Naive B cell (primary cell): ENCODE measurements at places on chromosomes 5 and 9.
A peak's percentile ranks its signal among the peaks of the same experiment; 100 is the strongest.

DNA sequence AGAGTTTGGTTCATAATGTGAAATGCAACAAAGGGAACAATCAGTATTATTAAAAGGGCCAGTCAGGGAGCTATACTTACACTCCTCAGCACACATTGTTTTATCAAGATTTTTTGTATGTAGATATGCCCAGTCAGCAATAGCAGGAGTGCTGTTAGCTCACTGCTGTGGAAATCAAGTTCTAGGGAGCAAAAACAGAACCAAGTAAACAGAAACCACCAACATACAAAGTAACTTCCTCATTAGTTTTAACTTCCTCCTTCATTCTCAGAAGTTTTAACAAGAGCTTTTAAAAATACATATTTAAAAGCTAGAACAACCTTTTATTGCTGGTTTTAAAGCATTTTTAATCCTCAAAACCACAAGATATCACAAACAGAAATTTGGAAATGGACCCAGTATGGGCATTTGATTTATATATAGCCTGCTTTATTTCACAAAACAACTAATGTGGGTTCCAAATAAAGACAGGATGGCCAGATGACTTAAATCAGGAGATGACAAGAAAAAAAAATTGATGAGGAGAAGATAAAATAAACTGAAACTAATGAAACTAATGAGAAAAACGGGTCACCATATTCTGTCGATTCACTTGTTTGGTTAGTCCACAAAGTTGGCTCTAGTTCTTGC, 178.5 kb downstream of the ADAMTS12 start:
- DNase-seq, result no peak

- DNase-seq, result no peak
Observed at GRCh38 chr9:116394070-116394469, 240.5 kb downstream of the PAPPA start.

DNA sequence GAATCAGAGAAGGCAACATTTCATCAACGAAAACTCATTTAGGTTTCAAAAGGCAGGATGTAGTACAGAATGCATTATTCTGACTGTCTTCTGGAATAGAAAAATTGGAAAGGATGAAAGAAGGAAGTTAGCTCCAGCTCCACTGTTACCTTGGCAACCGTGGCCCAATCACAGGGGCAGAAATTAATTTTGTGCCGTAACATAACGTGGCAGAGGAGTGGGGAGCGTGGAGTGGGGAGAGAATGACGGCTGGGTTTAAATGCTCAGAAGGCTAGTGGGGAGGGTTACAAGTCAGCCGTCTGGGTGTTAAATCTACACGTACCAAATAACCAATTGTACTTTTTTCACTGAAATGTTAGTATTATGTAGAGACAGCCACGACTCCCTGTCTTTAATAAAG, 32.3 kb upstream of the EQTN start:
- DNase-seq, result no peak

- DNase-seq, result no peak
Observed at GRCh38 chr9:138009803-138010690, 132.5 kb downstream of the CACNA1B start.

GRCh38 chr9:96856363-96857286, 2.3 kb upstream of the ZNF782 start:
- peak; percentile 65 for DNase-seq

GRCh38 chr9:114025196-114025753, 52.8 kb downstream of the AMBP start:
- no peak for DNase-seq

- no peak for DNase-seq
Observed at GRCh38 chr5:93126634-93127033, 454.4 kb downstream of the NR2F1-AS1 start.

DNA sequence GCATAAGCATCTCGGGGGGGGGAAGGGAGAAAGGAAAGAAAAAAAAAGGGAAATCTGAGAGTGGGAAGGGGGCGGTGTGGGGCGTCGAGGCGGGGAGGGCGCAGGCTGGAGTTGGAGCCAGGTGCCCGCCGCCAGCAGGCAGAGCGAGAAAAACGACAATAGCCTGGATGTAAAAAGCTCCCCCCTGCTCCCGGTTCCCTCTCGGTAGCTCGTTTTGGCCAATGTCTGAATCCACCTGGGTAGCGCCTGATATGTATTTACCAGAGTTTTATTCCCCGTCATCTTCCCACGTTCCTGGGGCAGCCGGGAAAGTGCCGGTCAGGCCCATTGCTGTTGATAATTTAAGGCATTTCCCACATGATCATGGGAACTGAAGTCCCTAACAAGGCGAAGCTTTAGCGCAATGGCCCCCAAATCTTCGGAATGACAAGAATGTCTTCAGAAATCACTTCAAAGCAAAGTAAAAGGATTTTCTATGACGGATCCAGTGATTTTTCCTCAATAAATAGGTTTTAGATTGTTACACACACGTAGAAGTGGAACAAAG, 3.0 kb upstream of the OTP start:
- DNase-seq, result no peak

GRCh38 chr9:127336506-127337352, 60.2 kb upstream of the SLC2A8 start:
- DNase-seq, result no peak

GRCh38 chr5:95836544-95836943, 14.0 kb upstream of the GLRX start:
- no peak for DNase-seq

- no peak for DNase-seq
Observed at GRCh38 chr9:84807431-84807830, 137.9 kb downstream of the NTRK2 start.

DNA sequence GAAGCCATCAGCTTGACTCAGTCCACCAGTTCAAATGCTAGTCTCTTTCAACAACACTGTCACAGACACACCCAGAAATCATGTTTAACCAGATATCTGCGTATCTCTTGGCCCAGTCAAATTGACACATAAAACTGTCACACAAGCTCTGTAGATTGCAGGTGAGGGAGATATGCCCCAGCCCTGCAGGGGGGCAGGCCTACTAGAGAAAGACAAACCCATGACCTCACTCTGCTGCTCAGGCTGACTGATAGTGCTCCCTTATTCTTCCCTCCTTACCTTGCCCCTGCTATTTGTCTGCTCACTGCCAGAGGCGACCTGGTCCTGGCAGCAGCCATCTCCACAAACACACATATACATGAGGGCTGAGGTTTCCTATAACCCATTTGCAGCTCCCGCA, 351.3 kb downstream of the DRD1 start:
- DNase-seq, result no peak

GRCh38 chr9:128244091-128244836, 31.5 kb downstream of the GOLGA2 start:
- DNase-seq, result no peak

DNA sequence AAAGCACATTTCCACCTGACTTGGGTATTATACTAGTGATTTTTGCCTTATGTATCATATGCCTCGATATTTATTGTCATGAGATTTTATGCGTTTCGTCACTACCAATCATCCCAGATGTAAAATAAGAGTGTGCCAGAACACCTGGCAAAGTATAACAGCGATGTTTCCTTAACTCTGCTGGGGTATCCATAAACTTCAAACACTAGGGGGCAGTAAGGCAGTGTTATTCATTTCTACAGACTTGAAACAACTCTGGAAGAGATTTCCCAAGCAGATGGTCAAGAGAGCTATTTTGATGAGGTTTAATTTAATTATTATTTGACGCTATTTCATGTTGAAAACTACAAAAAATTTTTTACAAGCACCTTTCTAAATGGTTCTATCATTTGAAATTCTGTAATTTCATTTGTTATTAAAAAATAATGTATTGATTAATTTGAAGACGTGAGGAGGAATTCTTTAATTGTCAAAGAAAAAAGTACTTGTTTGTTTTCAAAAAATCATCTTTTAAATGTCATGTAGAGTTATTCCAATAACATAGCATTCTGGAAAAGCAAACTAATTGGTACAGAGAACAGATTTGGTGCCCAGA, 388.5 kb upstream of the CTNND2 start:
- no peak for DNase-seq

DNA sequence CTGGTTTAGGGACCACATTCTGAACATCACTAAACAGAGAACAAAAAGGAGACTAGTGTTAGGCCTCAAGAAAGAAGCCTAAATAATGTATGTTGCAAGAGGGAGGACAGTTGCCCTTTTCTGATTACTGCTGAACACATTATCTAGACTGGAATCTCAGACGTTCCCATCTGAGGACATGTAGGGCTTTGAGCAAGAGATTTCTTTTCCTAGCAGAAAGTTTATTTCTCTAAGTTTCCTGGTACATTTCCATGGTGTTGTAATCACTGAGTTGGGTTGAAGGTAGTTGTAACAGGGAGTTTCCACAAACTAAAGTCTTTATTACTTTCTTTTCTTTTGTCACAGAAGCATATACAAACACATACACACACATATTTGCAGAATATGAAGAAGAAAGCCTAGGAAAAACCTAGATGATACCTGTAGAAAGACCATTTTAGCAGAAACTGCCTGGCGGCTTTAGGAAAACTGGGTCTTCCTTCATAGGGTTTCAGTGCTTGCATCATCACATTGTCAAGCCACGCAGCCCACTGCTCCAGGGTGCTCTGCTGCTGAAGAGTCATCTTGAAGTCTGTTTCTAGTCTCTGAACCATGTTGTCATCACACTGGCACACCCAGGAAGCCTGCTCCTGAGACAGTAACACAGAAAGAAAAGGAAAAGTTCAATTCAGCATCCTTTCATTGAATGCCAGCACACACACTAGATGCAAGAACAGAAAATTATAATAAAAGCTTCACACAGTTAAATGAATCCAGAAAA, 269.1 kb downstream of the RFX3 start:
- DNase-seq, result no peak

- DNase-seq, result no peak
Observed at GRCh38 chr9:93612796-93613154, 36.4 kb downstream of the PHF2 start.

DNA sequence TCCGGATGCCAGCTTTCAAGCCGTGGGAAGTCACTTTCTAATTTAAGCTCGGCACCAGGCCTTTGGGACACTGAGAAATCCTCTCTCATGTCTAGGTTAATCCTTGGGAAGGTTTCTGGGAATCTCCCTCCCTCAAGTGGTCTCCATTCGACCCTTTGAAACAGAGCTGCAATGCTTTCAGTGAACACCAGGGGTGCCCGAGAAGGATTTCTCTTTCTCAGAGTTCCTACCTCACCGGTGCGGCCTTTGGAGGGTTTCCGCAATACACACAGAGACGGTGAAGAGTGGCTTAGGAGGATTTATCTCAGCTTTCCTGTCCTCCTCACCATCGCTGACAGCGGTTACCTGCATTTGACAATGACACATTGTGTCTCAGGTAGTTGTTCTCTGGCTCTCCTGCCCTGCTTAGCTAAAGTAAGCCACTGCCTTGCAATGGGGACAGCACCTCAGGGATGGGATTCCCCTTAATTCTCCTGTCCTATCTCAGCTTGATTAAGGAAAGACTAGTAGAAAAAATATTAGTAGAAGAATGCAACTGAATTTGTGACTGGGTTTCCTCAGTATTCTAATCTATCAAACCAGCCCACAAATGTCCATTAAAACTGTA, 180.6 kb downstream of the GABRG2 start:
- no peak for DNase-seq

DNA sequence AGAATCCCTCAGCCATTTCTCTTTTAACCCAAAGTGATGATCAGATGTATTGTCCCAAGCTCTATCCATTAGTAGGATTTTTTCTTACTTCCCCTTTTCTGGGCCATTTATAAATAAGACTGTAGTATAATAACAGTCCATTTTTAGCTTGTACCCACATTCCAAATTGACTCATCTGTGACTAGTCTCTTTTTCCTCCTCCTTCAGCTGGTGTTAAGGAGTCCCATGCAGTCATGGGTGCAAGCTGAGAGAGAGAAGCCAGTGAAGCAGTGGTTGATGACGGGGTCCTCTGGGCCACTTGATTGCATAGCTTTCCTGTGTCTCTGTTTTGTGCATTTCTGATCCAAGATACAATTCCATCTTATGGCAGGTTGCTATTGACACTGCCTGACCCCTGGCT, 476.0 kb upstream of the CD180 start:
- no peak for DNase-seq

DNA sequence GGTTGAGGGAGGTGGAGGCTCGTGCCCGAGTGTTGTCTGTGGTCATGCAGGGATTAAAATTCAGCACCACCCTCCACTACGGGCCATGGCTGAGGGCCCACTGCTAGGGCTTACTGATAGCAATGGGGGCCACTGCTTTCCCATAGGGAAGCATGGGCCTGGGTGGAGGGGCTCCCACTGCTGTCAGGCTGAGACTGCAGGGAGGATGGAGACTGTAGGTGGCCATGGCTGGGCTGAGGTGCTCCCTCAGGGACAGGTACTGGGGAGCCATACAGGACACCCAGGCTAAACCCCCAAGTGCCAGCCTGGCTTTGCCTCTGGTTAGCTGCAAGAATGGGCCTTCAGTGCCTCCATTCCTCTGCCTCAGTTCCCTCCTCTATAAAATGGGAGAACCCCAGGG, 26.1 kb downstream of the FAM163B start:
- DNase-seq, result no peak
